ENCODE measurements at places on chromosomes 7 and 10. TPM values are rescaled to one million over a fixed set of nuclear protein-coding genes. Genes with fewer than 3 reads are reported as not detected.

- no peak overlapping the region for H3K27ac ChIP-seq
- no peaks in the 10 kb centered on the region for H3K4me1 ChIP-seq
- H3K27me3 ChIP-seq, result peaks cover 53% of the 10 kb centered on the region
These were observed 40.7 kb upstream of the SDK1 start for GRCh38 chr7:3260401-3260715.

GRCh38 chr10:25758041-25758457, 176.0 kb upstream of the MYO3A start:
- peak; percentile 47 for DNase-seq
- H3K4me1 ChIP-seq, result no peaks in the 10 kb centered on the region
- H3K27ac ChIP-seq, result no peak overlapping the region

- no peaks in the 10 kb centered on the region for H3K27me3 ChIP-seq
- H3K27ac ChIP-seq, result peak overlapping the region; percentile 60
- peaks cover 19% of the 10 kb centered on the region for H3K36me3 ChIP-seq
- peak; percentile 54 for DNase-seq
- H3K4me3 ChIP-seq, result no peak overlapping the region
- no peaks in the 10 kb centered on the region for H3K4me1 ChIP-seq
These were observed 544 bp downstream of the GPRIN2 start for GRCh38 chr10:46555713-46556514.

DNA sequence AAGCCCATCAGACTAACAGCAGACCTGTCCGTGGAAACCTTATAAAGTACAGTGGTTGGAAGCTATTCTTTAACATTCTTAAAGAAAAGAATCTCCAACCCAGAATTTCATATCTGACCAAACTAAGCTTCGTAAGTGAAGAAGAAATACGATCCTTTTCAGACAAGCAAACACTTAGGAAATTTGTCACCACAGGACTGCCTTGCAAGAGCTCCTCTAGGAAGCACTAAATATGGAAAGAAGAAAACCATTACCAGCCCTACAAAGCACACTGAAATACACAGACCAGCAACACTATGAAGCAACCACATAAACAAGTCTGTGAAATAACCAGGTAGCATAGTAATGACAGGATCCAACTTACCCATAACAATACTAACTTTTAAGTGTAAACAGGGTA, 177.7 kb upstream of the PRSS1 start:
- H3K27ac ChIP-seq, result no peak overlapping the region
- no peaks in the 10 kb centered on the region for H3K4me1 ChIP-seq
- H3K36me3 ChIP-seq, result no peaks in the 10 kb centered on the region
- DNase-seq, result no peak

- H3K4me1 ChIP-seq, result no peaks in the 10 kb centered on the region
- H3K36me3 ChIP-seq, result no peaks in the 10 kb centered on the region
- H3K4me3 ChIP-seq, result no peak overlapping the region
- H3K27me3 ChIP-seq, result peaks cover 13% of the 10 kb centered on the region
- no peak overlapping the region for H3K27ac ChIP-seq
- no peak for DNase-seq
These were observed 102.2 kb upstream of the ELMO1 start for GRCh38 chr7:37550872-37551271.

The KIF5B gene
- total RNA-seq, result 108 TPM

The TLX1 gene
- not detected for total RNA-seq

The VENTX gene
- not detected for total RNA-seq
